ENCODE measurements at places on chromosomes 6 and 20. TPM values are rescaled to one million over a fixed set of nuclear protein-coding genes. Genes with fewer than 3 reads are reported as not detected.
A peak's percentile ranks its signal among the peaks of the same experiment; 100 is the strongest.

The ADTRP gene
- not detected for total RNA-seq

DNA sequence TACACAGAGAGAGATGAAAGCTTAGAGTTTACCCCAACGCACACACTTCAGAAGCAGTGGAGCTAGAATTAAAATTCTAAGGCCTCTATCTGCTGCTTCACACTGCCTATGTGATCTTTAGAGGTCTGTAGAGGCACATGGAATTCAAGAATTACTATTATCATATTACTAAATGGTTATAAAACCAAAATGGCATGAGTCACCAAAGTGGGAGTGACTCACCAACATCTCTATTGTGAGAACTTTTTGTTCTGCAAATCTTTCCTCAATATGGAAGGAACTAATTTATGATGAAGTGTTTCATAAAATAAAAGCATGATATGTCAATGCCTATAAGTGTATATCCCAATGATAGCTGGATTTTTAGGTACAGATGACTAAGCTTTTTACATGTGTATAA is 28.5 kb upstream of the TMEM244 start:
- DNase-seq: no peak

The POLR1H gene
- 43.1 TPM for total RNA-seq

The ABHD12 gene
- 12.9 TPM for total RNA-seq

GRCh38 chr20:44584162-44584561 is 1.8 kb downstream of the PKIG start:
- peak; percentile 71 for DNase-seq

GRCh38 chr20:49450281-49450721 is 32.2 kb downstream of the KCNB1 start:
- DNase-seq: no peak

DNA sequence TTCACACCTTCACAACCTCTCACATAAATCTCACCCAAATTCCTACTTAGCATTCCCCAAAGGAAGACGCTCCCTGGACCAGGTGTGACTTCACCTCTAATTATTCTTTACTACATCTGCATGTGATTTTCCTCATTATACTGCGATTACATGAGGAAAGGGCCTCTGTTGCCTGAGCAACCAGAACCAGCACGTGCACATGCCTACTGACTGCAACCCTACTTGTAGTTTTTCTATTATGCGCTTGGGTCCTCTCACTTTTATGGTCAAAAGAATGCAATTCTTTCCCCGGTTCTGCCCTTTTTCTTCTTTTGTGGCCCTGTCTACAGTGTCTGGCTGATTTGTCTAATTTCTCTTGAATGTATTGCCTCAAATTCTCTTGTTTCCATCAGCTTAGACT is 20.4 kb upstream of the ANKEF1 start:
- DNase-seq: no peak

The PRSS35 gene
- total RNA-seq: not detected

- no peak for DNase-seq
Measured at GRCh38 chr6:66985816-66986215, 1278.8 kb upstream of the EYS start.

- peak; percentile 27 for DNase-seq
Measured at GRCh38 chr6:155317186-155317585, 2.9 kb upstream of the TFB1M start.

- no peak for DNase-seq
Measured at GRCh38 chr20:19259141-19259591, 46.7 kb downstream of the SLC24A3 start.

DNA sequence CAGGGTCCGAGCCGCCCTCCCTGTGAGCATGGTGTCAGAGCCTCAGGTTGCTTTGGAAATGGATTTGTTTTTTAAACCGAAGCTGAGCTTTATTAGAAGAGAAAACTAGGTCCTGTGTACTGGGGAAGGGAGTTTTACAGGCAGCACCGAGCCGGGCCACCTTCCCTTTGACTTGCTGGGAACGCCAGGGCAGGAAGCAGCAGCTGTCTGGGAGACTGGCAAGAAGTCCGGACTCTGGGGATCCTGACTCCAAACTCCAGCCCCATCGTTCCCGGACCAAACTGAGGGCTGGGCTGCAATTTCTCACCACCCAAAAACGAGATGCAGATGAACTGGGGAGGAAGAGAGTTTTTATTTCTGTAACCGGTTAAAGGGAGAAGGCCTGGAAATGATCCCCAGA is 214.9 kb upstream of the KCNG1 start:
- DNase-seq: no peak

GRCh38 chr6:107488875-107489635 is 862 bp upstream of the SOBP start:
- DNase-seq: peak; percentile 47

- DNase-seq: peak; percentile 32
Measured at GRCh38 chr6:151452750-151453427, 963 bp upstream of the RMND1 start.

DNA sequence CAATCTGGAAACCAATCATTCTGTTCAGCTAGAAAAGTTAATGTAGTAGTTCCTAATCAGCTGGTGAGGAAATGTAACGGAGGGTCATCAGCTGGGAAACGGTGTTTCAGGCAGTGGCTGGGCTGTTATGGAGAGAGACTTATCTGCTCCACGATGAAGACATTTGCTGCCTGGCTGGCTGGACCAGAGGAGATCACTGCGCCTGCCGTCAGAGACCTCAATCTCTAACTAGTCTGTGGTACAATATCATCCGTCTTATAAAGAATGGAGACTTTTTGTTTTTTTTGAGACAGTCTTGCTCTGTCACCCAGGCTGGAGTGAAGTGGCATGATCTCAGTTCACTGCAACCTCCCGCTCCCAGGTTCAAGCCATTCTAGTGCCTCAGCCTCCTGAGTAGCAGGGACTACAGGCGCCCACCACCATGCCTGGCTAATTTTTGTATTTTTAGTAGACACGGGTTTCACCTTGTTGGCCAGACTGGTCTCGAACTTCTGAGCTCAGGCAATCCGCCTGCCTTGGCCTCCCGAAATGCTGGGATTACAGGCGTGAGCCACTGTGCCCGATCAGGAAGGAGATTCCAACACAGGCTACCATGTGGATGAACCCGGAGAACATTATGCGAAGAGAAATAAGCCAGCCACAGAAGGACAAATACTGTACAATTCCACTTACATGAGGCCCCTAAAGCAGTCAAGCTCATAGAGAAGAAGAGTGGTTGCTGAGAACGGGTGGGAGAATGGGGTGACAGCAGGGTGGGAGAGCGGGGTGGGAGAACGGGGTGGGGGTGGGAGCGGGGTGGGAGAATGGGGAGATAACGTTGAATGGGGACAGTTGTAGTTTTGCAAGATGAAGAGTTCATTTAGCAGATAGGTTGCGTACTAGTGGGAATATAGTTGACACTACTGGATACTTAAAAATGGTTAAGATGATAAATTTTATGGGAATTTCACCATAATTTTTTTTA is 115.1 kb downstream of the SULF2 start:
- no peak for DNase-seq

DNA sequence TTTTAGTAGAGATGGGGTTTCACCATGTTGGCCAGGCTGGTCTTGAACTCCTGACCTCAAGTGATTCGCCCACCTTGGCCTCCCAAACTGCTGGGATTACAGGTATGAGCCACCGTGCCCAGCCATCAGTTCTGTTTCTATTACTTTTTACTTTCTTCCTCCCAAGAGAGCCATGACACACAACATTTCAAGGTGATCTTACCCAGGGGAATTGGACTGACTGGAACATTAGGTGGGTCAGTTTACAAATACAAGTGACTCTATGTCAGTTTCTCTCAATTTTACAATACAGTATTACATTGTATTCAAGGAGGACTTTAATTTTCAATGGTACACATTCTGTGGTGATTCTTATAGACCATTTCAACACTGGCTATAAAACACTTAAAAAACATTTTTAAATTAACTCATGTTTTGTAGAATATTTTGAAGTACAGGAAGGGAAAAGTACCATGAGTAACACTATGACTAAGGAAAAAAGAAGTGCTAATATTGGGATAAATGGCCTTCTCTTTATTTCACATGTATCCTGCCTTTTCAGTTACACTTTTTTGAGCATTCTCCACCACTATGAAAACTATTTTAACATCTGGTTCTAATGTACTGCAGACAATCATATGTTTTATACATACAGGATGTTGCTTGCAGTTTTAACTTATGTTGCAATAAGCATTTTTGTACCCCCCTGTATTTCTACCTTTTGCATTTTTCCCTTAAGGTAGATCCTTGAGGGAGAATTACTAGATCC is 8.4 kb downstream of the TPBG start:
- no peak for DNase-seq

GRCh38 chr20:34549291-34549928 is 9.1 kb upstream of the MAP1LC3A start:
- no peak for DNase-seq

- no peak for DNase-seq
Measured at GRCh38 chr20:24059174-24059573, 70.6 kb upstream of the GGTLC1 start.

The TUBB1 gene
- 0.11 TPM for total RNA-seq

The RAET1G gene
- total RNA-seq: not detected

DNA sequence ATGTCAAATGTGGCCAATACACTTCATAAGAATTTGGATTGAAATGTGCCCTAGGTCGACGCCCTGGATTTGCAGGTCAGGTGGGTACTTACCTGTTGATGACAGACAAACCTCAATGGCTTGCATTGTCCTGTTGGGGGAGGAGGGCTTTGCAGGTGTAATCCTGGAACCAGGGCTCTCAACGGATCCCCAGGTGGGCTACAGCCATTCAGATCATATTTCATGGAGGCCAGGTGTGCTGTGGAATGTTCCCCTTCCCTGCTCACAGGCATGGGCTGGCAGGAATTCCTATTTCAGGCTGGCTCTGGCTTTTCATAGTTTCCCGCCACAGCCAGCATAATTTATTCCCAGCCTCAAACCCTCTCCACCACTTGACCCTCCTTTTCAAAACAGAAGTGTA is 254.7 kb downstream of the SMOC2 start:
- DNase-seq: no peak

DNA sequence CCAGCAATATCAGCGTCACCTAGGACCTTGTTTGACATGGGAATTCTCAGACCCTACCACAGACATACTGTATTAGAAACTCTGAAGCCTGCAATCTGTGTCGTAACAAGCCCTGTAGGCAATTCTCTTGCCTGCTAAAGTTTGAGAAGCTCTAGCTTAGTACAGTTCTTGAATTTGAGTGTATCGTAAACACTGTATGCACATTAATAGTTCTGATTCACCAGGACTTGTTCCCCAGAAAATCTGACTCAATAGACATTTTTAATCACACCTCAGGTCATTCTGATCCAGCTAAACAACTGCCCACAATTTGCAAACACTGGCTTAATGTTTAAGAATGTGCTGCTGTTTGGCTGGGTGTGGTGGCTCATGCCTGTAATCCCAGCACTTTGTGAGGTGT is 414.3 kb downstream of the TFAP2A start:
- DNase-seq: no peak

DNA sequence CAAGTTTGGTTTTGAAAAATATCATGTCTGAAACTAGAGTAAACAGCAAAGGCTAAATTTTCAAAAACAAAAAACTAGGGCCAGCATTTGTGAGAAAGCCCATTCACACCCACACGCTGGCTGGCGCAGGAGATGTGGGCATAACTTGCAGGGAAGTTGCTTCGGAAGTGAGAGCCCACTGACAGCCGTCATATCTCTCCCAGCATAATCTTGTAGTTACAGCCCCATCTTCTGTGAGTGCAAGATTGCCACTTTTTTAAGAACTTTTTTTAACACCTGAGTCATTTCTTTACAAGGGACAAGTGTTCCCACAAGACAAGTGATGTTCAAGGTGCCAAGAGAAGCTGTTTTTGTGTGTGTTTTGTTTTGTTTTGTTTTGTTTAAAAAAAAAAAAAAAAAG is 212.5 kb upstream of the CNR1 start:
- DNase-seq: no peak

DNA sequence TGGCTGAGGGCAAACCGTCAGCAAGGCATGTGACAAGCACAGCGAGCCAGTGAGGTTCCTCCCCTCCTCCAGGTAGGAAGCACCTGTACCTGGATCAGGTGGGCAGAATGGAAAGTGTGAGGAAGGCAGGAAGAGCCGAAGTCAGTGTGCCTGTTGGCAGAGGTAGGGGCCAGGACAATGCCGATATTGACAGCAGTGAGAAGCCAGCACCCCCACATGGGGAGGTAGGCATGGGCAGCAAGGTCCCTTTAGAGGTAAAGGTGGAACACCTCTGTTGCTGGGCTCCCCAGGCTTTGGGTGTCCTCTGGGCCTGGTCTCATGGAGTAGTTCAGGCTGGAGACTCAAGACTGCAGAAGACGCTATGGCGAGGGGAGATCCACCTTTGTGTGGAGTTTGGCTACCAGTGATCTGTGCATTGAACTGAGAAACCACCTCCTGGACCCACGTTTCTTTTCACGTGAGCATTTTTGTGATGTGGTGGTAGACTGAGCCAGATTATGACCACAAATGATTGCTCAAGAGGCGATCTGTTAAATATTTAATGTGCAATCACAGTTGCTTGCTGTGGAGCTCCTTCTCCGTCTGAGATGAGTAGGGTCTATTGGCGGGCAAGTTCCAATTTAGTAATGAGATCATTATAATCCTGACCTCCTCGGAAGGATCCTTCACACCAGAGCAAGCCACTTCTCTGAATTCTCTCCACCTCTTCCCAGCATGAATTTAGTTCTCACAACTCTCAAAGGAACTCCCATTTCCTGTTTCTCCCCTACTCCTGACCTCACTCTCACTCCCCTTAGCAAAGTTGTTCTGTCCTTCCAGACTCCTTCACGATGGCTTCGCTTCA is 174.8 kb downstream of the CDH26 start:
- DNase-seq: no peak

DNA sequence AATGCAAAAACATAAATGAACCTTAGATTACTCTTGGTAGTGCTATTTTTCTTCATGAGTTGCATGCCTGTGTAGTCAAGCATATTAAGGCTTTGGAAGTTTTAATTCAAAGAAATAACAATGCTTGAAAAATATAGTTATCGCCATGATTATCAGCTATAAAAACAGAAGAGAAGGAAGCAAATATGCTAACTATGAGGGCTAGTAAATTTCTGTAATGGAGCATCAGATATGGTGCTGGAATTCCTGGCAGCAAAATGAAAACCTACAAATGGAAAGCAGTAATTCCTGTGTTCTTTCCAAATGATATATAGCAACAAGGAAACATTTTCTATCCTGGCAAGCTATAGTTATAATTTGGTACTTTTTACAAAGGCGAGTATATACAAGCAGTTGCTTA is 29.7 kb downstream of the DOP1A start:
- DNase-seq: no peak
